ENCODE measurements at places on chromosomes 3 and 15.

DNA sequence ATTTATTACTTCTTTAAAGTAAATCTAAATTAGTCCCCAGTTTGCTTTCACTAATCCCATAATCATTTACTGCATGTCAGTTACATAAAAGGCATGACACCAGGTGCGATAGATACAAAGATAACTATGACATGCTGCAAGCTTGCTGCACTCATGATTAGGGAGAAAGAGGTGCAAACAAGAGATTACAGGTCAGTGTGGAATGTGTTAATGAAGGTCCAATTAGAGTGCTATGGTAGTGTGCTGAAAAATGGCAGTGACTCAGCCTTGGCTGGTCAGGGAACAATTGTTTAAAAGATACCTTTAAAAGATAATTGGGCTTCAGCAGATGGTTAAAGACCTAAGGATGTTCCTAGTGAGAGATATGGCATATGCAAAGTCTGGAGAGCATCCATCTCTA lies 352.6 kb upstream of the TGFBR2 start:
- DNase-seq, result no peak

DNA sequence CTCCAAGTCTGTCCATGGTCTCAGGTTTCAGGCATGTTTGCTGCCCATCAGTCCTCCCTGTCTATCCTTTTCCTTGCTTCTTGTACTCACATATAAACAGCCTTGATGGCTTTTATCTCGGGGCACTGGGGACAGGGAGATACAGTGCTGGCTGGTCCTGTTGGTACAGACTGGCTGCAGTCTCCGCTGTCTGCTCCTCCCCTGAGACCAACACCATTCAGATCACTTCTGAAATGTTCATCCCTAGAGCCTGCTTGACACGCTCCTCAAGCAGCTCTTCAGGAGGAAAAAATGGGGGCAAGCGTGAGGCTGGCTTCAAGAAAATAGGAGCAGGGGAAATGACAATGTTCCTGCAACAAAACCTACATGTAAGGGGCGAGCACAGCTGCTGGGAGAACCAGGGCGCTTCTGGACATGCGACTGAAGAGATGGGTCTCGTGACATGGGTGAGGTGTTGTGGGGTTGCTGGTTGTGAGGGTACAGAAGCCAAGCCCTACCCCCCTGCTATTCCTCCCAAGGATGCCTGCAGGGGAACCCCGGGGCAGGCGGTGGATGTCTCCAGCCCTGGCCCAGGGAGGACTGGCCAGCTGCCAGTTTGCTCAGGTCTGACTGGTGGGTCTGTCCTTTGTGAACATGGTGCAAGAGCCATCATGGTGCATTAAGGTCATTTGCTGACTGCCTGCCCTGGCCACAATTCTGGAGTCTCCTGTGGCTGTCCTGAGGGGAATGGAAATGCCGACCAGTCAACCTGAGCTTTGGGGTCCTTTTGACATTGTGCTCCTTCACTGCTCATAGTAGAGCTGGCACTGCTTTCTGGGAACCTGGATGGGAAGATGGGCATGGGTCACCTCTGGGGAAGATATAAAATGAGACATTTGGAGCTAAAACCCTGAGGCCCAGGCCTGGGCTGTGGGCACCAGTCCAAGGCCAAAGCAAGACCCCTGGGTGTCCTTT lies 40.1 kb downstream of the KY start:
- DNase-seq, result no peak

DNA sequence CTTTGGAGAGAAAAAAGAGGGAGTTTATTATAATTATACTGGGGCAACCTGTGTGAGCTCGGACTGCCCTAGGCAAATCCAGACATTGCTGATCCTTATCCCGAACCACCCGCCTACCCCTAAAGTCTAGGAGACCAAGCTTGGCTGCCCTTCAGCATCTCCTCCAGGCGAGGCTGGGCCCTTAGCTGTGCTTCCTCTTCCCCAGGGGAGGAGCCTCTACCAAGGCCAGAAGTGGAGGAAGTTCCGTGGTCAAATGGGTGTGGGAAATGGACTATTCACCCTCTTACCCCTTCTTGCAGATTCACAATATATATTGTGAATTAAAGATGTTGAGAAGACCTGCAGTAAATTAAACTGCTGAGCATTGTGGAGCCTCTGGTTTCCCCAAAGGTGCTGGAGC lies 158.3 kb upstream of the HES1 start:
- no peak for DNase-seq

- DNase-seq, result no peak
These were observed 19.4 kb downstream of the ZPLD1 start for GRCh38 chr3:102454181-102454580.

DNA sequence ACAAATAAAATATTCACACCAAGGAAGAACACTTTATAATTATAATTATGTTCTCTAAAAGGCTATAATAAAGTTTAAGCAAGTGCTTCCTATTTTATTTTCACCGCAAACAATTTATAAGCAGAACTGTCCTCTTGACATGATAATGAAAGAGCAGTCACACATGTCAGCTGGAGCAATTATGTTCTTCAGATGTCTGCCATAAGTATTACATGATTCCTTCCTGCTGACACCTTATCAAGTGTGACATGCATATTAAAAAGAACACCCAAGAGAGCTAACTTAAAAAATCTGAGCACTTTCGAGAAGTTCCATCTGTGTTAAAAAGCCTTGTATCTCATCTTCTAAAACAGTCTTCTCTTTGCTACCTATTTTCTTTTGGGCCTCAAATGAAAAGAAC lies 249.5 kb downstream of the SQOR start:
- no peak for DNase-seq

- DNase-seq, result no peak
These were observed 1.4 kb downstream of the EPHB1 start for GRCh38 chr3:134796281-134797056.

DNA sequence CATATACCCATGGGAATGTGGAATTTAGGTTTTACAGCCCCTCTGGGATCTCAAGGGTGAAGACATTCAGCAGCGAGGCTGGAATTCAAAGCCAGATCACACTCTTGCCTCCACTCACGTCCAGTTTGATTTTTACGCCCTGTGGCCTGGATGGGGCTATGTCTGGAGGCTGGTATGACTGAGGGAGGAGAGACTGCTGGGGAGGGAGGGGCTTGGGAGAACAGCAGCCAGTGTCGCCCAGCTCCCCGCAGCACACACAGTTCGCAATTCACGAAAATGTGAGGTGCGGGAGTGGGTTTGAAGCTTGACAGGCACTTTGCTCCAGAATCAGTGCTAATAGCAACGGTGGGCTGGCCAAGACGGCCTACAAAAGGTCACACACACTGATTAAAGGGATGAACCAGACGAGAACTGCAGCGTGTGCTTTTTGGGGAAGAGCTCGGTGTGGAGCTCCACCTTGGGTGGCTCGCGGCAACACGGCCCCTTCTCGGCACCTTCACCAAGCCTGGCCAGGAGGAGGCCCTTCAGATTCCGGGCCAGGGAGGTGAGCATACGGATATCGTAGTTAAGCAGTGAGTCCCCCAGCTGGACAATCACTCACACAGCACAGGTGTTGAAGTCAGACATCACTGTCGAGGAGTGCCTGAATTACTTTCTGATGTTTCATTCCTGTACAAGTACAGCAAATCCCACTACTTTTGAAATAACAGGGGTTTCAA lies 16.4 kb downstream of the EHD4 start:
- DNase-seq, result no peak

GRCh38 chr15:74315626-74316025 lies 51.8 kb downstream of the CYP11A1 start:
- no peak for DNase-seq

- no peak for DNase-seq
These were observed 4.8 kb downstream of the ANKRD63 start for GRCh38 chr15:40278026-40278425.

- no peak for DNase-seq
These were observed 197.4 kb downstream of the KLHL25 start for GRCh38 chr15:85597155-85597815.

GRCh38 chr3:45564172-45564571 lies 30.4 kb upstream of the LIMD1 start:
- DNase-seq, result no peak

- DNase-seq, result no peak
These were observed 8.0 kb upstream of the COL6A6 start for GRCh38 chr3:130509008-130509407.
